ENCODE measurements at places on chromosomes 2 and 18. TPM values are rescaled to one million over a fixed set of nuclear protein-coding genes. Genes with fewer than 3 reads are reported as not detected.

Gene CCDC68
- 4.8 TPM for polyA plus RNA-seq

- DNase-seq = no peak
These were observed 5.5 kb downstream of the LPIN2 start for GRCh38 chr18:3007491-3007890.

GRCh38 chr2:29719639-29720038 is 201.7 kb downstream of the ALK start:
- no peak for DNase-seq

DNA sequence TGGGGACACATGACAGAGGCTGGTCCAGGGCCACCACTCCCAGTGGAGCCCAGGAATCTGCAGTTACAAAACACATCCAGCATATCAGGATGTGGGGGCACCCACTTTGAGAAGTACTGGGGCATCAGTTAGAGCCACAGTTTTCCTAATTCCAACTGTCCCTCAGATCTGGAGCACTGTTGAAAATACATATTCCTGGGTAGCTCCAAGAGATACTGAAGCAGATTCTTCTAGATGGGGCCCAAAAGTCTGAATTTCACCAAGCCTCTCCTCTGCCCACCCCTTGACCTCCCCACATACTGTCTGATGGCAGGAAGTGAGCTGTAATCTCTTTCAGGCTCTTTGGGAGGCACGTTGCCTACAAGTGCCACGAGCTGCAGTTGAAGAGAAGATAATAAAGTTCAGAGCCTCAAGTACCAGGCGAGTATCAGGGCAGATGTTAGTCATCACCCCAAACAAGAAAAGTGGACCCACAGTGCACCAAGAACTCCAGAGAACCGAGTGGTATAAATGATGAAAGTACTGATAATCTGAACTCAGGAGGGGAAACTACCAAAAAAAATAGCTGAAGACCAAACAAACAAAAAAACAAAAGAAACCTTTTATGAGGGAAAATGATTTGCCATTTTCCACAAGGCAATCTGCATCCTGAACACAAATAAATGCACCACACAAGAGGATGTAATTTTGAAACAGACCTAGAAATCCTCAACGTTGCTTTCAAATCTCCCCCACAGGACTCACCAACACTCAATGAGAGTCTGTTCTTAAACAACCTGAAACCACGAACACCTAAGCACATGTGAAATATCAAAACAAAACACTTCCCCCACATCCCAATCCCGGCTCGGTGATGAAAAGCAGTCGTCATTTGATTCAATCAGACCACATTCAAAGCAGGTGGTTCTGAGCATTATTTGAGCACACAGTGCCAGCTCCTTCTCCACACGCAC is 98.7 kb downstream of the TCF4 start:
- DNase-seq = no peak

GRCh38 chr18:64100116-64100922 is 48.6 kb downstream of the LINC00305 start:
- no peak for DNase-seq

GRCh38 chr2:197839327-197839726 is 34.9 kb downstream of the PLCL1 start:
- no peak for DNase-seq
